ENCODE measurements at places on chromosomes 7 and 10. TPM values are rescaled to one million over a fixed set of nuclear protein-coding genes. Genes with fewer than 3 reads are reported as not detected.

TTYH3 gene
- total RNA-seq: 31.8 TPM

EN2 gene
- total RNA-seq: 0.72 TPM

GNGT1 gene
- total RNA-seq: not detected

MNX1 gene
- total RNA-seq: 0.72 TPM

C10orf90 gene
- 3.4 TPM for total RNA-seq

HERC4 gene
- 48.0 TPM for total RNA-seq

CALML5 gene
- total RNA-seq: not detected

PRKAR2B gene
- 22.2 TPM for total RNA-seq

ZNF853 gene
- total RNA-seq: 14.8 TPM

CPVL gene
- total RNA-seq: 15.1 TPM

HGF gene
- total RNA-seq: 12.2 TPM

CRTAC1 gene
- 35.0 TPM for total RNA-seq

GPC2 gene
- 9.8 TPM for total RNA-seq

MRLN gene
- 1.6 TPM for total RNA-seq

CASP2 gene
- 14.2 TPM for total RNA-seq

CALHM3 gene
- total RNA-seq: not detected
